ENCODE measurements at places on chromosomes 12 and 14.

GRCh38 chr12:122028165-122028904, 6.7 kb downstream of the BCL7A start:
- DNase-seq: no peak

- no peak for DNase-seq
These were observed 27.3 kb downstream of the AKAP3 start for GRCh38 chr12:4621511-4621910.

GRCh38 chr14:102325791-102326345, 6.3 kb downstream of the ZNF839 start:
- no peak for DNase-seq

DNA sequence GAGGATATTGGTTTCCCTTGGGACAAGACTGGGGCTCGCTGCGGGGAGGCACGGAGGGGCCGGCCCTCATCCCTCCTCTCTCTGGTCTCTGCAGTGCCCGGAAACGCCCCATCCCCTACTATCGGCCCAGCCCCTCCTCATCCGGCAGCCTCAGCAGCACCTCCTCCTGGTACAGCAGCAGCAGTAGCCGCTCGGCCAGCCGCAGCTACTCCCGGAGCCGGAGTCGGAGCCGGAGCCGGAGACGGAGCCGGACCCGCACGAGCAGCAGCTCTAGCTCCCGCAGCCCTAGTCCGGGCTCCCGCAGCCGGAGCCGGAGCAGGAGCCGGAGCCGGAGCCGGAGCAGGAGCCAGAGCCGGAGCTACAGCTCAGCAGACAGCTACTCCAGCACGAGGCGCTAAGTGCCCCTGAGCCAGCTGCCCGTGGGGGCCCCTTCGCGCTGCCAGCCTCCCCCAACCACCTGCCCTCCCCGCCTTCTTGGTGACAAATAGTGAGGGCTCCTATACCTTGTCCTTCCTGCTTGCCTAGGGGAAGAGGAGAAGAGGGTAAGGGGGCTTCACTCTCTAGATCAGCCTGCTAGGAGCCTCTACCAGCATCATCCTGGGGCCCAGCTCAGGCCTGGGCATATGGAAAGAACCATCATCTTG, 22.2 kb upstream of the HSPB8 start:
- no peak for DNase-seq

GRCh38 chr12:10701131-10701681, 21.9 kb downstream of the YBX3 start:
- no peak for DNase-seq

- no peak for DNase-seq
These were observed 211.3 kb downstream of the ALG10 start for GRCh38 chr12:34233618-34234017.

GRCh38 chr12:128951448-128951847, 98.2 kb downstream of the GLT1D1 start:
- DNase-seq: no peak

- DNase-seq: no peak
These were observed 19.1 kb upstream of the TBX3 start for GRCh38 chr12:114703060-114703493.

DNA sequence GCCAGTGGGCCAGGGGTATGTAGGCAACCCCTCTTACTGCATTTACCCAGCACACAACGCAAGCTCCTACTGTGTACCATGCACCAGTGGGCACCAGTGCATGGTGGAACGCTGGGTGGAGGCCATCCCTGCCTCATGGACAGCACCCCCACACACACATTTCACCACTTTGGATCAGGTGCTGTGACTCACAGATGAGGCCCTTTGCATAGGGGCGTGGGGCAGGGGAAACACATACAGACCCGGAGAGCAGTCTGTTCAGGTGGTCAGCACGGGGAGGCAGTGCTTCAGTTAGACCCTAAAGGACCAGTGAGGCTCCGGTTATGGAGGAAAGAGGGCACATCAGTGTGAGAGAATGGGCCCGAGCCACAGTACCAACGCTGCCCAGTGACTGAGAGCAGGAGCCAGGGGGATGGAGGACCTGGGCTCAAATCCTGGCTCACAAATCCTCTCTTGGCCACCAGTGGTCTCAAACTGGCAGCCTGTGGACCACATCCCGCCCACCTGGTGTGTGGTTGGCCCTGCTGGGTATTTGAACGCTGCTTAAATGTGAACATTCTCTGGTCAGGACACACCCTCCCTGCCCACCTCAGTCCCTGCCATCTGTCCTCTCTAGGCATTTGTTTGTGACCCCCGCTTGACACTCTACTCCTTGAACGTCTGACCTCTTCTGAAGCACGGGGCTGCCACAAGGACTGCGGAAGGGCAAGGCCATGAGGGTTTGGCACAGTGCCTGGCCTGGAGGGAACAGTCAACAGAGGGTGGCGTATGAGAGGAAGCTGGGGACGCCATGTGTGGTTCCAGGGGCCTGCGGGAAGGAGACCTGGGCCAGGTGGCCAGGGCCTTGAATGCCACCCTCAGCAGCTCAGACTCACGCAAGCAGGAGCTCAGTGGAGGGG, 46.7 kb downstream of the FAM222A start:
- no peak for DNase-seq

DNA sequence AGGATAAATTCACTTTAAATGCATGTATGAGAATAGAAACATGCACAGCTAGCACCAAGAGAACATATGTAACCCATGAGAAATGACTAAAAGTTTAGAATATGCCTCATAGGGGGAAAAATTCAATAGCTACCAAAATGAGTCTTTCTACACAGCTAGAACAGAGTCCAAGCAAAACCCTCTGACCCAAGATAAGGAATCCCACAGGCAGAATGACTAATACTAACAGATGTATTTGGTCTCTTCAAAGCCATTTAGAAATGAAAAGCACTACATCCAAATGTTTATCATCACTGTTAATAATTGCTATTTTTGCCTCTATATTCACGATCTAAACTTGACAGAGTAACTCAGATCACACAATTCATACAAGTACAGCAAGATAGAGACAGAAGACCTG, 44.0 kb downstream of the KICS2 start:
- DNase-seq: no peak

DNA sequence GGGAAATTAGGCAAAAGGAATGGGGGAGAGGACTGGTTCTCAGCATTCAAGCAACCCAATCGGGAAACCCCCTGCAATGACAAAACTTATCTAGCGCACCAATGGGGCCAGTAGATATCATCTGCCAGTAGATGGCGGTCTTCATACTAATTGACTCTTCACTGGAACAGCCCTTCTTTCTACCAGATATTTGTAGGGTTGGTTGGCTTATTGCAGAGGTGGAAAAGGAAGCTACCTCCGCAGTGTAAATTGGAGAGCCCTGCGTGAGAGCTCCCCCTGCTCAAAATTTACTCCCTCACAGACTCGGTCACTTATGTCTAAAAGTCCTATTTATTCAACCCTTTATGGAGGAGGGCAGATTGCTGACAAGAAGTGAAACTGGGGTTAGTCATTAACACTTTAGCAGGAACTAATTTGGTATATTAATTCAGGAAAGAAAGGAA, 166.1 kb upstream of the CCND2 start:
- no peak for DNase-seq

GRCh38 chr12:47107926-47108325, 28.2 kb upstream of the AMIGO2 start:
- no peak for DNase-seq

GRCh38 chr12:65585648-65586602, 238.4 kb upstream of the HMGA2 start:
- no peak for DNase-seq

GRCh38 chr12:107372229-107372658, 278.9 kb upstream of the CRY1 start:
- no peak for DNase-seq

DNA sequence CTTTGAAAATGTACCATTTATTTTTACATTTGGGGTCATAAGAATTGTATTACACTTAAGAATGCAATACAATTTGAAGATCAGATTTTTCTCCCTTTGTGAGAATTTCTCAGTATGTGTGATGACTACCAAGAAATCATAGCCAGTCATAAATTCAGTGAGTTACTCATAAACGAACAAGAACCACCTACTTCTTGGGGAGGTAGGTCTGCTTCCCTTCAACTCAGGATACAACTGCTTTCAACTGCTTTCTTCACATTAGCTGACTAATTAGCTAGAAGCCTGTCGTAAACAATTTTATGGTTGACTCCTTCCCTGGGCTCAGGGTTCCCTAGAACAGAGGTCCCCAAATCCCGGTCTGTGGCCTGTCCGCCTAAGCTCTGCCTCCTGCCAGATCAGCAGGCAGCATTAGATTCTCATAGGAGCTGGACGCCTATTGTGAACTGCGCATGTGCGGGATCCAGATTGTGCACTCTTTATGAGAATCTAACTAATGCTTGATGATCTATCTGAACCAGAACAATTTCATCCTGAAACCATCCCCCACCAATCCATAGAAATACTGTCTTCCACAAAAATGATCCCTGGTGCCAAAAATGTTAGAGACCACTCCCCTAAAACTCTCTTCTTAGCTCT, 3.7 kb downstream of the ANG start:
- no peak for DNase-seq

GRCh38 chr14:93263416-93263815, 56.4 kb downstream of the UBR7 start:
- DNase-seq: no peak

DNA sequence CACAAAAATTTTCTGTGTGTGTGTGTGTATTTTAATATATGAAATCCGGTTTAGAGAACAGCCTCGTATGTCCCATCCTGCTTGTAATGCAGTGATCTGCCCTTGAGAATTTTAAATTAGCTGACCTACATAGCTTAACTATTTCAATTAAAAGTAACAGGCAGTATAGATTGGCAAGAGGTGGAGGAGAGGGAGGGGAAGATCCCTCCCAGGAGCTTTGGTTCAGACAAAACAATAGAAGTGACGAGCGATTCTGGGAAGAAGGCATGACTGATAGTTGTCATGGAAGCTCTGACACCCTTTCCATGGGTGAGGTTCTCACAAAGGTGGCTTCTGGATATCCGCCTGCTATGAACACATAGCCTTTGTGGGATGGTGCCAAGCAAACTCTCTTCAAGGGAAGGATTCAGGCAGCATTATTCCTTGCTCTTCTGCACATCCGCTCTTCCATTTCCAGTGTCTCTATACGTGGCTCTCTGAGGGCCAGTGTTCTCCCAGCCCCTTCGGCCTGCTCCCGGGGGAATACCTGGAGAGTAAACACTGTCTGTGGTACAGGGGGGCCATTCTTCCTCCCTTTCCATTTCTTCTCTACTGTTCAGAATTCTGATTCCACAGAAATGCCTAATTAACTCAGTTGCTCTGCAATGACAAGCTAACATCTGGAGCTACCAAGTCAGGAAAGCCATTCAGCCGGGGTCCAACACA, 182.0 kb downstream of the CACNA1C start:
- DNase-seq: no peak

DNA sequence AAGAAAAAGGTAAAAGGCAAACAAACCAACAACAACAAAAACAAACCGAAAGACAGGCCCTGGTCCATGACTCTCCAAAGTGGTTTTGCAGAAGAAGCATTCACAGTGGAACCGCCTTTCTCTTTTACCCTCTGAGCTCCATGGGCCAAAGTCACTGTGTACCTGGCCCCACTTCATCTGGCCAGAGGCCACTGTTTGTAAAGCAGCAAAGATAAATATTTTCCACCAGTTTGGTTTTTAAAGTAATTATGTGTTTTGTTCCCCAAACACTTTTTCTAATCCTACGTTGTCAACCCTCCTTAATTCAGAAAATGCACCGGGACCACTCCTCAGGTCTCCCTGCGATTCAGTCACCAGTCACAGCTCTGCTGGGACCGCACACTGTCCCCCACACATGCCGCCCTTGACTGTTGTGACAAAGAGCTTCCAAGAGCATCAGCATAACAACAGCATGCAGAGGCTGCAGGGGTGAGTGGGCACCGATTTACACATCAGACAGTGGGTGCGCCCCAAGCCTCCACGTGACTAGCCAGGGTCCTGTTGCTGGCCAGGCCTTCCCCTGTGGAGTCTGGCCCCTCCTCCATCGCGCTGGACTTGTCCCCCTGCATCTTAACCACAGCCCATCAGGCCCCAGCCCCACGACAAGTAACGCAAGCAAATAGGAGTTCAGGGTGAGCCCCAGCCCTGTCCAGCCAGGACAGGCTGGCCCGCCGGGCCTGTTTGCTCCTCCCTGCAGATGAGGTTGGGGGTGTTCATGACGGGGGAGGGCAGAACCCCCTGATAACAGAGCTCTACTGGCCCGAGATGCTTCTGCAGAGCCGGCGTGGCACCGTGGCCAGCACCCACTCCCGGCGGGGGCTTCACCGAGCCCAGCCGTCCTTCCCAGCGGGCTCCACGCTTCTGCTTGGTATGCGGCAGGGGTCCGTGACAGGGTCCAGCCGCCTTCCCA, 65.2 kb upstream of the DIO3 start:
- no peak for DNase-seq

- no peak for DNase-seq
These were observed 624.9 kb upstream of the TBX3 start for GRCh38 chr12:115308918-115309317.

GRCh38 chr14:43464968-43465367, 1042.1 kb downstream of the FSCB start:
- no peak for DNase-seq

DNA sequence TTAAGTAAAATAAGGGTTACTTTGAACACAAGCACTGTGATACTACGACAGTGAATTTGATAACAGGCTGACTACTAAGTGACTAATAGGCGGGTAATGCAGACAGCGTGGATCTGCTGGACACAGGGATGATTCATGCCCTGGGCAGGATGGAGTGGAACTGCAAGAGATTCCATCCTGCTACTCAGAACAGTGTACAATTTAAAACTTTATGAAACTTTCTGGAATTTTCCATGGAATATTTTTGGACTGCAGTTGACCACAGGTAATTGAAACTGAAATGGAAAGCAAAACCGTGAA, 46.0 kb downstream of the YEATS4 start:
- peak; percentile 73 for DNase-seq

DNA sequence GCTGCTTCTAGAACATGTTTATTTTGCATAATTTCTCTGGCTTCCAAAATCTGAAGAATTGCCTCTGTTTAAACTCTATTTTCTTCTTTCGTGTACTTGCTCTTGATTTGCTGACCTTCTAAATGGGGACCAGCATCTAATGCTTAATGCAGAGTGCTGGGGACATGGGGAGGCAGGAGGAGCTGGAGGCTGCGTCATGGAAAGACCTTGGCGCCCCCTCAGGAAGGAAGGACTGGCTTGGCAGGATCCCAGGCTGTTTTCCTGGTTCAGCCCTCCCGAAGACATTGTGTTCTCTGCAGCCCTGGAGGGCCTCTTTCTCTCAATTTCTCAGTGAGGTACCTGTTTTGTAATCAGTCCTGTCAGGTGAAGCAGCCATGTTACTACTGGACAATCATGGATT, 5.5 kb downstream of the PRKCH start:
- DNase-seq: no peak

- DNase-seq: no peak
These were observed 95.4 kb downstream of the NKX2-1 start for GRCh38 chr14:36424478-36425102.

DNA sequence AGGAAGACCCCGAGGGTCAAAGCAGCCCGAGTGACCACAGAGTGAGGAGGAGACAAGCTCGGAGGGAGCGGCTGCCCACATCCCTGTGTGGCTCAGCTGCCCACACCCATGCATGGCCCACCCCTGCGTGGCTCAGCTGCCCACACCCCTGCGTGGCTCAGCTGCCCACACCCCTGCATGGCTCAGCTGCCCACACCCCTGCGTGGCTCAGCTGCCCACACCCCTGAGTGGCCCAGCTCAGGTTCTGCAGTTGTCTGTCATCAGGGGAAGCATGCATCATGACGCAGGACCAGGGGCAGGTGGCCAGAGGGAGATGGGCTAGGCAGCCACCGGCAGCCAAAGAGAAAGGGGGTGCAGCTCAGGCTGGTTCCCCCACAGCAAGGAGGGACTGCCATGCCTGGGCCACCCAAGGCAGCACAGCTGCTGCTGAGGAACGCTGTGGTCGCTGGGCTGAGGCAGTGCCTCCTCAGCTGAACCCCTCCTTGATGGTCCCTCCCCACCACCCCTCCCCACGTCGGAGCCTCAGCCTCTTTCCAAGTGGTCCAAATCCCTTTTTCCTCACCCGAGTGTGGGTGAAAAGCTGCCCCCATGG, 33.3 kb upstream of the NUDT14 start:
- DNase-seq: no peak
